Hematopoietic multipotent progenitor cell treated with erythropoietin and hydrocortisone succinate and interleukin-3 and kit ligand, for 8 days (in vitro differentiated cells): ENCODE measurements at places on chromosomes 1 and 21.
A peak's percentile ranks its signal among the peaks of the same experiment; 100 is the strongest.

DNA sequence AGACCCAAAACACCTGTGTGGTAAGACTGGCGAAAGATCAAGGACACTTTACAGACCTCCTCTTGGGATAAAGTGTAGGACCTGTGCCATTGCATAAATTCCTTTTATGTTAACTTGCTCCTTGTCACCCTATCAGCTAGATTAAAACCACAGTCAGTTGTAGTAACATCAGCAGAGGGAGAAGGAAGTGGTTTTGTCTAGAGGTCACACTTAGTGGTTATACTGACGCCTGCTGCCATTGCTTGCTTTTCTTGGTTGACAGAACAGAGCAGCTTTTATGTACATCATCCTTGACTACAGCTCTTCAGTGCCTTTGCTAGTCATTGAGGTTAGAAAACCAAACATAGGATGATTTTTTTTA lies 101.4 kb downstream of the PBX1 start:
- DNase-seq = peak; percentile 52

- DNase-seq = no peak
Observed at GRCh38 chr1:164648636-164649035, 89.7 kb downstream of the PBX1 start.

DNA sequence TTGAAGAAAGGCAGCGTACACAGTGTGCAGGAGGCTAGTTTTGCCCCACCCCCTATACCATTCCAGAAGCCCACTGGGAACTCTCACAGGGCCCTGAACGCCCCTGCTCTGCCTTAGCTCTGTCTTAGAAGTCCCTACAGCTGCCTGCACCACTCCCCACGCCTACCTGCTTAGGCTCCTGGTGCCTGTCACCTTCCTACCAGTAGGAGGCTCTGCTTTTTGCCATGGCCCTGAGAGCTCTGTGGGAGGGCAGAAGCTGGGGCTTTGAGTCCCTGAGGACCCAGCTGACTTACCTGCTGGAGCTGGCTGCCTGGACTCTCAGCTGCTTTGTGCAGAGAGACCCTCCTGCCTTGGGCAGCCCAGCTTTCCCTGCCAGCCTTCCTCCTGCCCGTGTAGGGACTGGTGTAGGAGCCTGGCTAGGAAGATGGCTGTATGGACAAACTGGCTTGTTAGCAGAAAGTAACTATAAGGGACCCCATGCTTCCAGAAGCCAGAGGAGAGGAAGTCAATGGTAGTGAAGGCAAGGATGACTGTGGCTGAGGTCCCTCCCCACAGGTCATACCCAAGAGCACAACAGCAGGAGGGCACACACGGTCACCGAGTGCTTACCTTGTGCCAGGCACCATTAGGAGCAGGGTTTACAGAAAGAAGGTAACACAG lies 9.8 kb upstream of the CELSR2 start:
- peak; percentile 49 for DNase-seq

- DNase-seq = no peak
Observed at GRCh38 chr1:62229468-62229867, 34.8 kb downstream of the L1TD1 start.

GRCh38 chr1:170067253-170067819 lies 7.2 kb downstream of the KIFAP3 start:
- peak; percentile 69 for DNase-seq
